ENCODE measurements at places on chromosomes 1 and 21.

- DNase-seq: no peak
Measured at GRCh38 chr1:60222360-60223115, 149.0 kb upstream of the C1orf87 start.

DNA sequence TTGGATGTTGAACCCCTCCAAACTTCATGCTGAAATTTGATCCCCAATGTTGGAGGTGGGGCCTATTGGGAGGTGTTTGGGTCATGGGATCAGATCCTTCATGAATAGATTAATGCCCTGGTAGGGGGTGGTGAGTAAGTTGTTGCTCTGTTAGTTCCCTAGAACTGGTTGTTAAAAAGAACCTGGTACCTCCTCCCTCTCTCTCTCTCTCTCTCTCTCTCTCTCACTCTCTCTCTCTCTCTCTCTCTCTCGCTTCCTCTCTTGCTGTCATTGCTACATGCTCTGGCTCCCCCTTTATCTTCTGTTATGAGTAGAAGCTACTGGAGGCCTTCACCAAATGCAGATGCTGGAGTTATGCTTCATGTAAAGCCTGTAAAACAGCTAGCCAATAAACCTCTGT is 498.2 kb upstream of the NR5A2 start:
- no peak for DNase-seq

- no peak for DNase-seq
Measured at GRCh38 chr1:24566236-24566867, 10.5 kb downstream of the NCMAP start.

DNA sequence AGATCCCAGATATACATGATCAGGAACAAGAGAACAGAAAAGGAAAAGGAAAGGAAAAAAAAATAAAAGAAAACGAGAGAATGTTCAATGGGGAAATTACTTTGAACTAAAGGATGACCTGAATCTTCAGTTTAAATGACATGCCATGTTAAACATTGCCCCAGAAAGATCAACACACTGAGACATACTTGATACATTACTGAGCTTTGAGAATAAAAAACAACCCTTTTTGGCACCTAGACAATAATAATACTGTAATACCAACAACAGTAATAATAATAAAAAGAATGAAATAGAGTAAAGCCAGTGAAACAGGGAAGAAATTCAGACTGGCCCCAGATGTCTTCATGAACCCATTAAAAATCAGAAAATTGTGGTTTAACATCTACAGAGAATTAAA is 44.8 kb downstream of the CLIC6 start:
- no peak for DNase-seq

DNA sequence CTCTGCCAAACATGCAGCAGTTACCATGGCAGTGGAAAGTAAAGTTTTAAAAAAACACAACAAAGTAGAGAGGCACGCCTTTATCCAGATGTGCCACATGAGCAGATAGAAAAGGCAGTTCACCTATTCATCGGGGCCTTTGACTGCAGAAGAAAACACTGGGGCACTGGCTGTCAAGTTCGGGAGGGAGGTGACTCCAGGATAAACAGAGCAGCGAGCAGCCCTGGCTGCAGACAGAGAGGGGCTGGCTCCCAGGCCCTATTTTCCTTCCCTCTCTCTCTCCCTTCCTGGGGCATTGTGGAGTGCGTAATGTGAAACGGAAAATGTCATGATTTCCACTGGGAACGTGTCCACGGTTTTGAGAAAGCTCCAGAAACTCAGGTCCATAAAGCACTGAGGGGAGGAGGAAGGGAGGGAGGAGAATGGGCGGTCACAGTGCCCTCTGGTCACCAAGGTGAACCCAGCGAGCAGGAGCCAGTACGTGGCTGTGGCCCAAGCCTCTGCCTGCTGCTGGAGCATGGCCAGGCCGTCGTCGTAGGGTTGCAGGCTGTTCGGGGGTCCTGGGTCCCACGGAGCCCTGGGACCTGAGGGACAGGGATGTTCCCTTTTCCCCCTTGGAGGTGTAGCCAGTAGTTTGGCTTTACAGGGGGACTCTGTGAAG is 114.7 kb upstream of the IRF2BP2 start:
- no peak for DNase-seq

DNA sequence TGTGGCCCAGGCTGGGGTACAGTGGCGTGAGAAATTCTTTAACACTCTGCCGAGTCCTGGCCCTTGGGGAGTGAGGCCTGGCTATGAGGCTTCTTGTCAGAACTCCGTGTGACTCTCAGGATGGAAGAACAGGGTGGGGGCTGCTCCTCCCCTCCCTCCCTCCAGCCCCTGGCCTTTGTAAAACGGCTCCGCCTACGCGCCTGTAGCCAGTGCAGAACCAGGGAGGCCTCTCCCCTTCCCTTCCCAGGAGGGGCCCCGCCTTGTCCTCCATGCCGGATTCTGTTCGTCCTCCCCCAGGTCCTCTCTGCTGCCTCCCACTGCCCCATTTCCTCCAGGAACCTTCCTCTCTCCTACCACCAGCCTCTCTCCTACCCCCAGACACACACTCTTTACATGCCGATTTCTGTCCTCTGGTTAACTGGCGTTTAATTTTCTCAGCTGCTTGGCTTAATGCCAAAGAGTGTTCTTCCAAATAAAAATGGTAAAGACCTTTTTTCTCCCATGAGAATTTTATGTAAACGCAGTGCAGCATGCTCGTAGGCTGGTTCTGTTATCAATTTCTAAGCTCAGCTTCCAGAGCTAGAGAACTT is 21.0 kb downstream of the PDE9A start:
- DNase-seq: no peak

- no peak for DNase-seq
Measured at GRCh38 chr1:18764362-18764761, 95.1 kb downstream of the TAS1R2 start.
